Stomach (tissue), 19 donors: ENCODE measurements at places on chromosomes 11 and 22.

DNA sequence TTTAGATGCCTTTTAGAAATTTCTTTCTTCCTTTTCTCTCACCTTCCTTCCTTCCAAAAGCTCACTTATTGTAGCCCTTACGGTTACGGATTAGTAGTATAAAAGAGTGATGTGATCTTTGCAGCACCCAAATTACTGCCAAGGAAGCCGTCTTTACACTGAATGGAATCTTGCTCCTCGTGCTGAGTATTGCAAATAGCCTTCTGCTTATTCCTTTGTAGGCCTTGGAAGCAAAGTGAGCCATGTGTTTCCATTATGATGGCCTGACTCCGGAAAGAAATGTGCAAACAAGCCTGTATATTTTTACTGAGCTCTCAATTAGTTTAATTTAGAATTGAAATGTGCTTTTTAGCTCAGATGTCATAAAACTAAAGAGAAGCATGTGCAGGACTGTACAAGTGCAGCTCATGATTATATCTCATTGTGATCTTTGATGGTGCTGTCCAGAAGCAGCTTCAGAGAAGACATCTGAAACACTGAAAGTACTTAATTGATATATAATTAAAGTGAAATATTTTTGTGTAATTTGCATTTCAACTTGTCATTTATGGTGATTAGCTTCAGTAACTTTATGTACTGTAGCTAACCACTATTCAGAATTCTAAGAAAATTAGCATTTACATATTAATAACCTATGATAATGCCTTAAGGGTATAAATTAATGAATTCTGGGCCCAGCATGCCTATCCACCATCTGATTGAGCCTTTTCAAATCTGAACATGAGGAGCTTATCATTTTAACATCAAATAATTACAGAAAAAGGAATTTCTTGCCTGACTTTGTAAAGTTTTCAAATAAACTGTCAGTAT, 129.3 kb downstream of the GRIA4 start:
- DNase-seq, result peak; percentile 20

- DNase-seq, result no peak
Measured at GRCh38 chr11:9071692-9072091, 19.7 kb downstream of the SCUBE2 start.

- DNase-seq, result no peak
Measured at GRCh38 chr11:1866226-1866625, 13.3 kb downstream of the LSP1 start.

DNA sequence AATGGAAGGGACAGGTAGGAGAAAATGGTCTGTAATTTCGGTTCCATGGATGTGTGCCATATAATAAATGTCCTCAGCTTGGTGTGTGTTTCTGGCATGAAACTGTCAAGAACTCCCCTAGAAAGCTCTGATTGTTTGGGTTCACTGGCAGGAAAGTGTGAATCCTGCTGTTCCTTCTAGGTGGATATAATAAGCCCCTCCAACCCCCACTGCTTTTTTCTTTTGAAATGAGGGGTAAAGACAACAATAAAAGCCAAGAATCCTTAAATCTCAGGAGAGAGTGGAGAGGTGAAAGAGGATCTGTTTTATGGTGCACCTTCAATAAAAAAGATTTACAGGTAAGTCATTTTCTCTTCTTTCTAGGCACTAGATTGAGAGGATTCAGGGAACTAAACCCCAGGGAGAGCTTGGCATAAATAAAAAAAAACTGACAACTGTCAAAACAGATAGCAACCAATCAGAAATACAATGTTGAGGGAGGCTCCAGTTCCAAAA, 74.9 kb downstream of the CACNG2 start:
- DNase-seq, result no peak

- peak; percentile 30 for DNase-seq
Measured at GRCh38 chr22:25628494-25628893, 64.0 kb downstream of the GRK3 start.

DNA sequence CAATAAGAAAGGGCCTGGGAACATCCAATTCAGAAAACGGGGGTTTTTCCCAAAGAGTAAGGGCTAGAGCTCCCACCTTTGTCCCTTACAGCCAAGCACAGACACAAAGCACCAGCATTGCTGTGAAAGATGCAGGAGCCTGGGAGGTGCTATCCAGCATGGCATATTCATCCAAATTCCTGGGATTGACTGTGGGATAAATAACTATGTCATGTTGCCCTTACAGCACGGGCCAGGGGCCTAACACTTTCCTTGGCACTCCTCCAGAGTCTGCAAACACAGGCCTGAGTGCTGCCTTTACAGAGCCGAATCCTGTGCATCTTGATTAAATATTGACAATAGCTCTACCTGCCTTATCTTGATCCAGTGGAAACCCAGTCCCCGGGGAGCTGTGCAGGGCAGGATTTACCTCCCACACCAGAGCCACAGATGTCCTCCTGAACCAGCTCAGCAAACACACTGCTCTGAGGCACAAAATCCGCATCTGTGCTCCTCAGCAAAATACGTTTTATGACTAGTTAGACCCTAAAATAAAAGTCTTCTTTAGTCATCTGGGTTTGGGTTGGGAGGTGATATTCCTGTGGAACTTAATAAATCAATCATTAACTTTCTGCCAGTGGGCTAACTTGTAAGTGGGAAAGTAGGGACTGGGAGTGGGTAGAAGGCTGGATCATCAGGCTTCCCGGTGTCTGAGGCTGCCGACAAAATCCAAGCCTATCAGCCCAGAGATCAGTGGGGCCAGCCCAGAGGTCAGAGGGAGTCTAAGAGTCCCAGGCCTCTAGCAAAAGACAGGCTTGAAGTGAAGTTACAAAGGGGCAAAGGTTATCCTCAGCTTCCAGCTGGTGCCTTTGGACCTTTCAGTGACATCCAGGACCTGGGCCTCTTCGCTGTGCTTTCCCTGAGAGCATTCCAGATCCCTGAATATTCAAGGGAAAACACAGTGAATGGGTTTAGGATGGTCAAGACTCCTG, 36.5 kb downstream of the POU2AF3 start:
- peak; percentile 90 for DNase-seq

DNA sequence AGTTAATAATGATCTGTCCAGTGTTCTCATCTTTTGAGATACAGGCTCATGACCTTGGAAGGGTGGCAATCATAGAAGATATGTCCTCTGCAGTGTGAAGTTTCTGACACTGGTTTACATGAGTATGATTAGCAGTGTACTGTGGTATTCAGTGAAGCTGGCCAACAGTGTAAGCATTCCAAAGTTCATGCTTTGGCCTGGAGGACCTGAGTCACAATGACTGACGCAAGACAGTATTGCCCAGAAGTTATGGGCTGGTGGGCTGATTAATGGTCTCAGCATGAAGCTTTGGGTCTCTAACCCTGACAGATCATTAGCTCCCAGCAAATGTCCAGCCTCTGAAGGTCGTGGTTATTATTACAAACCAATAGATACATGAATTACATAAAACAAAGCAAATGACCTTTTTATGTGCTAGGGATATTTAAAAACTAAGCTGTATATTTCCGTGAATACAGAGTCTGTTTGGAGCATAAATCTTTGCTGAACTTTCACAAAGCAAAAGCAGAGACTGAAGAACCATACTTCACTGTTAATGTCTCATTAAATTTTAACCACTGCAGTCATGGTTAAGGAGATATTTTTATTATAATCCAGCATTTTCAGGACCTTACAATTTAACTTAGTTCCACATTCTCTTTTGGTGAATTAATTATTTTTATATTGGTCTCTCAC, 28.3 kb upstream of the USP47 start:
- DNase-seq, result peak; percentile 69

- DNase-seq, result no peak
Measured at GRCh38 chr11:65796726-65797601, 10.1 kb downstream of the OVOL1 start.

- no peak for DNase-seq
Measured at GRCh38 chr11:78031629-78032028, 8.6 kb upstream of the KCTD14 start.

GRCh38 chr22:27748751-27749191, 52.8 kb downstream of the MN1 start:
- peak; percentile 81 for DNase-seq

GRCh38 chr11:112941104-112941503, 20.1 kb upstream of the NCAM1 start:
- DNase-seq, result no peak

DNA sequence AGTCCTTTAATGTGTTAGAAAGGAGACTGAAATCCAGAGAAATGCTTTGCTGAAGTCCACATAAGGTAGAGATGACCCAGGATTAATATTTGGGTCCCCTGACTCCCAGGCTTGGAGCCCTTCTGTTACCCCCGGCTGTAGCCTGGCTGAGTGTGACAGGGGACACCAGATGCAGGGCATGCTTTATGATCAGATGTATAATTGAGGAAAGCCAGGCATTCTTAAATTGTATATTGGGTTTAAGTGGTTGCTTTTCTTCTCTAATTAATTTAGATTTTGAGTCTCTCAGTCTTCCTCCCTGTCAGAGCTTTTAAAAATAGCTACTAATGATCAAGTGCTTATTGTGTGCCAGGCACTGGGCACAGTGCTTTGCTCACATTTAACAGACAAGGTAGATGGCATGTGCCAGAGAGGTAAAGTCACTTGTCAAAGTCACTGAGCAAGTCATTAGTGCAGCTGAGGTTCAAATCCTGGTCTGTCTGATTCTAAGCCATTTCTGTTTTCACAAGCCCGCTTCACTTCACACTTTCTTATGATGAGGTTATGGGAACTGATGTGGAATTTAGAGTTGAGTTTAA, 7.9 kb downstream of the ZNRF3 start:
- no peak for DNase-seq

- DNase-seq, result no peak
Measured at GRCh38 chr11:44860346-44860745, 90.3 kb downstream of the TP53I11 start.

DNA sequence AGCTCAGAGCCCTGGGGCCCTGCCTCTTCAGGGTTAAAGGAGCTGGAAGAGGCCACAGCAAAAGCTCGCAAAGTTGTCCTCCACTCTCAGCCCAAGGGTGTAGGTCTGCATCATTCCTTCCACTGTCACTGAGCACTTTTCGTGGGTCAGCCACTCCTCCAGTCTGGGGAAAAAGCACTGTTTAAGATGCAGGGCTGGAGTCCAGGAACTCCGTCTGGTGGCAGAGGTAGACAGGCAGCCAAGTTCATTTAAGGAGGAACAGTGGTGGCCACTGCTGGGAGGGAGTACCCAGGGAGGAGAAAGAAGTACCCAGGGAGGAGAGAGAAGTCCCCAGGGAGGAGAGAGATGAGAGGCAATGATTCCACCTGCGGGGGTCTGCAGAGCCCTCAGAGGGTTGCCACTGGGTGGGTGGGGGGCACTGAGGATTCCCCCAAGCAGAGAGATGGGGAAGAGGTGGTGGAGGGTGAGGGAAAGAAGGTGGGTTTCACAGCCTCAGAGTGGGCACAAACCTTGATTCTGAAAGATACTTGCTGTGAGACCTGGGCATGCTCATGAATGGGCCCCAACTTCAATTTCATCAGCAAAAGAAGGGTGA, 70.0 kb upstream of the B3GAT1 start:
- no peak for DNase-seq

DNA sequence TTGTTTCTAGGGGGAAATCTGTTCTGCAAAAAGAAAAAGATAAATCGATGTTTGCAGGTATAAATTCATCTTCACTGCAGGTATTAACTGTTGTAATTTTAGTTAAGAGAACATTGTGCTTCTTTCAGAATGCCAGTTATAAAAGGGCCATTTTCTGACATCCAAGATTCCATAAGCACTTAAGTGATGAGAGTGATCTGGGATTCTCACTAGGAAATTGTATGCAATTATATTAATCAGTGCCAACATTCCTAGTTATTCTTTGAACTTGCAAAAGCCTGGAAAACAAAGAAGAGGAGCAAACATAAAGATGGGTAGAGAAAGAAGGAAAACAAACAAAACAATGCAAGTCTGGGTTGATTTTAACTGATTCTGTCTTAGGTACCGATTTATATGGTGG, 5.4 kb downstream of the DDI1 start:
- DNase-seq, result no peak

DNA sequence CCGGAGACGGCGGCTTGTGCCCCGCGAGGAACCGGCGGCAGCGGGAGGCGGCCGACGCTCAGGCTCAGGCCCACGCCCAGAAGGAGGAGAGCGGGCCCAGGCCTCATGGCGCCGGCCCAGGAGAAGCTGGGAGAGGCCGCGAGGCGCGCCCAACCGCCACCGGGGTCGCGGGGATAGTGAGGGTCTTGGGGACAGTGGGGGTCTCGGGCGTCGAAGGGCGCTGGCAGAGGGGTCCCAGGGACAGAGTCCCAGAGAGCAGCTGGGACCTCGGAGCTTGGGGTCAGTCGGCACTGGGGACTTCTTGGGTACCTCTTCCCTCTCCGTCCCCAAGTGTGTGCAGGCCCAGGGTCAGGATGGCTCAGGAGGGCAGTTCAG, at the start of gene PKDREJ:
TSS of gene PKDREJ (minus strand) at position 128 of the 375 bp plus-strand sequence. CDS start at position 107, 21 bp downstream.
- no peak for DNase-seq

GRCh38 chr11:20154381-20154780, 5.9 kb downstream of the DBX1 start:
- DNase-seq, result no peak

- no peak for DNase-seq
Measured at GRCh38 chr22:26663374-26663923, 6.1 kb downstream of the MIAT start.
